ENCODE measurements at places on chromosomes 12 and 14. TPM values are rescaled to one million over a fixed set of nuclear protein-coding genes. Genes with fewer than 3 reads are reported as not detected.

The ATL1 gene
- total RNA-seq: 6.3 TPM

- DNase-seq: peak; percentile 74
Measured at GRCh38 chr12:105933671-105934665, 204.8 kb downstream of the NUAK1 start.

- no peak for DNase-seq
Measured at GRCh38 chr12:110744151-110744571, 1.5 kb upstream of the PPP1CC start.

- DNase-seq: no peak
Measured at GRCh38 chr12:12719496-12719895, 2.3 kb downstream of the CDKN1B start.

The C14orf132 gene
- total RNA-seq: 5.9 TPM

DNA sequence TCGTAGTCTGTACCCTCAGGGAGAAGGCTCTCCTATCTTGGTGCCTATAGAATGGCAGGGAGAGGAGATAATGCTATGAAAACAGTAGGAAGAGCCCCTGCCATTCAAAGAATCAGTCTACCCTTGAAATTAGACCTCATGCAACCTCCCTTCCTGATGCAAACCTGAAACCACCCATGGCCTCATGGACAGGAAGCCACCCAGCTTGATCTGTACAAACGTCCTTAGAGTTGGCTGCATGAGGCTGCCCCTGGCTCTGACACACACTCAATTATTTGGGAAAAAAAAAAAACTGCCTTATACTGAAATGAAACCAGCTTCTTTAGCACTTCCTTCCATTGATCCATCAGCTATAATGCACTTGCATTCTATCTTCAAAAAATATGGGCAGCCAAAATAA is 116.6 kb upstream of the BCL2L14 start:
- DNase-seq: no peak

The CIROP gene
- not detected for total RNA-seq

GRCh38 chr12:26713885-26714383 is 119.1 kb downstream of the ITPR2 start:
- DNase-seq: no peak

The HHIPL1 gene
- total RNA-seq: 4.3 TPM

The KRT79 gene
- total RNA-seq: 0.12 TPM

- DNase-seq: no peak
Measured at GRCh38 chr12:52199294-52199919, 7.6 kb upstream of the KRT80 start.

DNA sequence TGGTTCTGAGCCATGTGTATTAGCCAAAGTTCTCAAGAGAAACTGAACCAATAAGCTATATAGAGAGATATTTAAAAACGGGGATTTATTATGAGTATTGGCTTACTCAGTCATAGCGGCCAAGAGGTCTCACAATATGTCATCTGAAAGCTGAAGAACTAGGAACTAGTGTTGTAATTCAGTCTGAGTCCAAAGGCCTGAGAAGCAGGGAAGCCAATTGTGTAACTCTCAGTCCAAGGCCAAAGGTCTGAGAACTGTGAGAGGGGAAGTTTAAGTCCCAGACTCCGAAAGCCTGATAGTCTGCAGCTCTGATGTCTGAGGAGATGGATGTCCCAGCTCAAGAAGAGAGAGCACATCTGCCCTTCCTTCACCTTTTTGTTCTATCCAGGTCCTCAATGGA is 344.8 kb upstream of the USP15 start:
- no peak for DNase-seq
